WTC11 (cell line): ENCODE measurements at places on chromosomes 11 and 22. TPM values are rescaled to one million over a fixed set of nuclear protein-coding genes. Genes with fewer than 3 reads are reported as not detected.

DNA sequence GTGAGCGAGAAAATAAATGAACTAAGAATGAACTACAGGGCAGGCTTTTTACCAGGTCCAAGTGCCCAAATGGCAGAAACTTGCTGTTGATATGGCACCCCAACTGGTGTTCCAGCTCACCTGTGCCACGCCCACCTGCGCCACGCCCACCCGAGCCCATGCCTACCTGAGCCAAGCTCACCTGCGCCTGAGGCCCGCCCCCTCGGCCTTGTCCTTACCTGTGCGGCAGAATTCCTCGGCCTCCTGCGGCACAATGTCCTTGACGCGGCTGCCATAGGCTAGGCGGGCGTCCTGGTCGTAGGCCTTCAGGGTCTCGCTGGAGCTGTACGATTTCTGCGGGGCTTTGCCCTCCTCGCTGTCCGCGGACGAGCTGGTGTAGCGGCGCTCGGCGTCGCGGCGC is 371.3 kb downstream of the TENM4 start:
- no peak for DNase-seq

- DNase-seq, result no peak
Observed at GRCh38 chr11:98955551-98955950, 65.2 kb upstream of the CNTN5 start.

DNA sequence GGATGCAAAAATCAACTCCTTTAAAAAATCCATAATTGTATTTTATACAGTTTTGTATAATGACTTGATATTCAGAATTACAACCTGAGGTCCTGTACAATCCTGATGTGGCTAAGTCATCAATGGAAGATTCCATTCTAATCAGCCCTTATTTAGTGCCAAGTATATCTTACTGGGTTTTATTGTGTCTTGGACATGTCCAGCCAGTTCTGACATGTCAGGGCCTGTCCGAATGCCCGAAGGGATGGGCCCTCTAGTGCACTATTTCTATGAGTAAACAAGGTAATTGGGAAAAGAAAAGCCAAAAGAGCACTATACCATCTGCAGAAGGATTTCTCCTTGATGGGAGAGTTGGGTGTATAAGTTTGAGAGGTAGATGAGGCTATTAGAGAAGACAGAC is 412.9 kb downstream of the METTL15 start:
- no peak for DNase-seq

RPS19BP1 gene
- total RNA-seq, result 88.9 to 102 TPM (median 89.0 TPM) in 3 replicates

SEPTIN3 gene
- total RNA-seq, result 19.5 to 25.3 TPM (median 24.0 TPM) in 3 replicates

DNA sequence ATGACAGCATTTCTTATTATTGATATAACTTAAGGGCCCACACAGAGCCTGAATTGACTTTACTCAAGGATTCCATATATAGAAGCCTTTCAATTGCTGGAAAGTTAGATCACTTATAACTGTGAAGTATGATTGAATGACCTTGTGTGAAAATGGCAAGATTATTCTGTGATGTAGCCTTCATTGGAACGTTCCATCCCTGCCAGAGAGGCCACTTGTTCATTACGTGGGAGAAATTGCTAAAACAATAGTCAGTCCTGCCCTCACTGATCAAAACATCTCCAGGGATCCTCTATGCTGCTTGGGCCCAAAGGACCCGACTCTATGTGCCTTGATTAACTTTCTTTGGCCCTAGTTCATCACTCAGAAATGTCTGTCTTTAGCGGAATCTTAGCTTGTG is 159.5 kb upstream of the BLID start:
- no peak for DNase-seq

- DNase-seq, result no peak
Observed at GRCh38 chr22:22584722-22585121, 25.7 kb upstream of the PRAME start.

GRCh38 chr22:28920757-28921584 is 37.6 kb downstream of the ZNRF3 start:
- DNase-seq, result no peak

- DNase-seq, result peak; percentile 6
Observed at GRCh38 chr11:69894648-69895047, 75.4 kb upstream of the FGF3 start.

WNT7B gene
- total RNA-seq, result 0.18 to 0.33 TPM (median 0.23 TPM) in 3 replicates

GRCh38 chr22:37033605-37034430 is 14.3 kb downstream of the MPST start:
- DNase-seq, result no peak

GRCh38 chr11:198236-198806 is 5.4 kb downstream of the SCGB1C1 start:
- no peak for DNase-seq

GRCh38 chr11:117601006-117601708 is 195.9 kb downstream of the DSCAML1 start:
- no peak for DNase-seq

- DNase-seq, result no peak
Observed at GRCh38 chr11:65541093-65541982, 16.5 kb downstream of the SCYL1 start.

GRCh38 chr11:122850076-122850631 is 11.9 kb downstream of the CRTAM start:
- DNase-seq, result no peak

- DNase-seq, result no peak
Observed at GRCh38 chr11:5665051-5665570, 19.8 kb downstream of the TRIM5 start.

OR51B4 gene
- not detected in 3 replicates for total RNA-seq

DNA sequence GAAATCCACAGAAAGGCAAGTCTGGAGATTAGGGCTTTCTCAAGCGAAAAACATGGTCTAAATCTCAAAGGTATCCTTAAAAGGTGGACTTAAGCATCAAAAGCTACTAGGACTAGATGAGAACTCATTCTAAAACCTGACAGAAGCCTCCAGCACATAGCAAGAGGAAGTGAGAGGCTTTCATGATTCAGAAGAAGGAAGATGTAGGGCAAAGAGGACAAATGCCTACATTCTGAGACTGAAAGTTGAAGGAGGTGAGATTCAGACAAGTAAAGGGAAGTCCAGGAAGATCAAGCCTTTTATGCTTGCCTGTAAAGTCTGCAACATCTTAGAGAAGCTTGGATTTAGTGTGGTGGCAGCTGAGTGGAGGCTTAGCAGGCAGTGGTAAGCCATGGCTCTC is 98.9 kb downstream of the PGR start:
- DNase-seq, result no peak

OR51B5 gene
- total RNA-seq, result 0.26 to 0.37 TPM in 2 of 3 replicates, not detected in the other

DNA sequence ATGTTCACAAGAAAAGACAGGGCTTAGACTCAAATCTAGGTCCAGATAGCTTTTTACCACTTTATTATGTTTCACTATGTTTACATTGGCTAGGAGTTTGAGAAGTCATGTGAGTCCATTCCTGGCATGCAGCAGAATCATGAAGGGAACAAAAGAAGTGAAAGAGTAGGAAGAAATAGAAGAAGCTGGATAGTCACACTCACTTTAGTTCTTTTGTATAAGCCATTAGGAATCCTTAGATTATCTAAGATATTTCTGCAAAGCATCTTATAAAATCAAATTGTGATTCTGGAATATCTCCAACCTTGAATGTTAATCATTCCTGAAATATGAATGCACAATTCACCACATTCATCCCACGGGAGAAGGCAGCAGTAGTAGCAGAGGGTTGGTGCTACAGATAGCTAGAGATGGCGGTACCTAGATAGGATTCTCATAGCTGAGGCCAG is 31.9 kb downstream of the MAML2 start:
- DNase-seq, result no peak

SHANK2 gene
- 57.5 to 69.3 TPM (median 64.8 TPM) in 3 replicates for total RNA-seq

DNA sequence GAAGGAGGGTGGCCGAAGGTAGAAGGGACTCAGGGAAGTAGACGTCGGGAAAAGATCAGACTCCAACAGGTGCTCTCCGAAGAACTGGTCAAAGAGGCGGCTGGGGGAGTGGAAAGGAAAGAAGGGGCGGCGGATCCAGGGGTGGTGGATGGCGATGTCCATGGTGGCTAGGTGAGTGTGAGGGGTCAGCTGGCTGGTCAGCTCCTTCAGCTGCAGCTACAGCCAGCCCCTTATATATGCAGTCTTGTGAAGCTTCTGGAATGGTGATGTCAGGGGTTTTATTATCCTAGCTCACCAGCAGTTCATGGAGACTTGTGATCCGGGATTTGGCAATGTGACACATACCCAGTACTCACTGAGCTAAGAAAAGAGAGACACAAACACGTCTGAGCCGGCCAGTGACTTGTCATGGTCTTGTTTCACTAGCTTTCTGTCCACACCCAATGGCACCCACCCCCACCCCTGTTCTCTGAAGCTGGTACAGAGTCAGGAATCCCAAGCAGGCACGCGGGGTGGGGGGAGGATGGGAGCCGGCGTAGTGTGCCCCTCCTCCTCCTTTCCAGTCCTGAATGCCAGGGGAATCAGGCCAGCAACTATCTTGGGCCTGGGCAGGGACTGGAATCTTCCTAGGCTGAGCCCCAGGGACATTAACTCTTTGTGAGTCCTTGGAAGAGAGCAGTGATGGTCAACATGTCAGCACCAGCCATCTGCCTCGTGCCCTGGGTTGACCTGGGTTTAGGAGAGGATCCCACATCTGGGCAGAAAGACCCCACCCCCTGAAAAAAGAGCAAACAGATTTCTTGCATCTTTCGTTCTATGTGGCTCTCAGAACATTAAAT is at the start of gene CRYAB:
Gene CRYAB, minus strand, starts transcription at position 208 of the 839 bp plus-strand sequence. Its CDS starts 46 bp downstream, at position 162.
- DNase-seq, result no peak

GRCh38 chr11:108565653-108566052 is 27.9 kb downstream of the EXPH5 start:
- no peak for DNase-seq

DNA sequence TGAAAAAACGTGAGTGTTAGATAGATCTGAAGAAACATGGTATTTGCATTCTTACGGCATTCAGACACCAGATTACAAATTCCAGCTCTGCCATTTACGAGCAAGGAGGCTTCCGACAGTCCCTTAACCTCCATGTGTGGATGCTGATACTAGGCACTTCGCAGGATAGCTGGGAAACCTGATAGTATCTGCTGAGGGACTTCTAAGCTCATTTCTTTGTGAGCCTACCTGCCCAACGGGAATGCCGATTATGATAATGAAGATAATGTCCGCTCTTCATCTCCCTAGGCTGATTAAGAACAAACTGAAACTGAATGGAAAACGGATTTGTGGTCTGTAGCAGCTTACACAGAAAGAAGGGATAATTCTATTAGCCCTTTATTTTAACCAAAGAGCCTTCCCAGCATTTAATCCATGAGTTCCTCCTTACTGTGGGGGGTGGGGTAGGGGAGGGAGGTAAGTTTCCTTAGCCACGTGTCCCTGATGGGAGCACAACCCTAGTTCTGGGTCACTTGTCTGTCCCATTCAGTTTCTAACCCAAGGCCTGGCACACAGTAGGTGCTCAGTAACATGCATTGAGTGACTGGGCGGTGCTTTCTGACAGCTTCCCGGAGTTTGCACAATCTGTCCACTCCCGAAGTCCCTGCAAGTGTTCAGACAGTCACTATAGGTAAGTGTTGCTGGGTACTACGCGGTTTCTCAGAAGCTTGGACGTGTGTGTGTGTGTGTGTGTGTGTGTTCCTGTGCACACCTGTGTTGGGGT is 39.2 kb downstream of the CD6 start:
- DNase-seq, result no peak

OR6M1 gene
- not detected in 3 replicates for total RNA-seq

DNA sequence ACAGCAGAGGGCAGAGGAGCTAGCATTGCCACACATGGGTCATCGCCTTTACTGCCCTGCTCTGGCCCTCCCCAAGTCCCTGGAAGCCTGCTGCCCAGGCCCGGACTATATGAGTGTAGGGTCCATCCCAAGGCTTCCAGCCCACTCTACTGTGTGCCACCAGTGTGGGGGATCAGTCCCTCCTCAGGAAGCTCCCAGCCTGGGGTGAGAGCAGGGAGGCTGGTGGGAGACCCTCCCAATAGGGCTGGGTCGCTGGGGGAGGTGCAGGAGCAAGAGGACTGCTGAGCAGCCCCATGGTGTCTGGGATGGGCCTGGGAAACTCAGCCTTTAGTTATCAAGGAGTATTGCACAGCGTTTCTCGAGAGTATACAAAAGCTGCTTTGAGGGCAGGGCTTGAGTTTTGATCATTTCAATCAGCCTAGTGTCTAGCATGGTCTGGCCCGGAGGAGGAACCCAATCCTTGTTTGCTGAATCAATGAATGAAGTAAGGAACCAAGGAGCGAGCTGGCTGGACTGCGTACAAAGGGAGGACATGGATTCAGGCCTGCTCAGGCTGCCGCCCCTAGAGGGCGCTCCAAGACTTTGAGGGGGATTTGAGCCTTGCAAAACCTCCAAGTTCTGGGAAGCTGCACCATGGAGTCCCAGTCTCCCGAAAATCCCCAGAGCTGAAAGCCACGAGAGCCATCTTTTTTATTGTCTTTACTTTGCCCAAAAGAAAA is 89.0 kb upstream of the PARVA start:
- DNase-seq, result peak; percentile 95

DNA sequence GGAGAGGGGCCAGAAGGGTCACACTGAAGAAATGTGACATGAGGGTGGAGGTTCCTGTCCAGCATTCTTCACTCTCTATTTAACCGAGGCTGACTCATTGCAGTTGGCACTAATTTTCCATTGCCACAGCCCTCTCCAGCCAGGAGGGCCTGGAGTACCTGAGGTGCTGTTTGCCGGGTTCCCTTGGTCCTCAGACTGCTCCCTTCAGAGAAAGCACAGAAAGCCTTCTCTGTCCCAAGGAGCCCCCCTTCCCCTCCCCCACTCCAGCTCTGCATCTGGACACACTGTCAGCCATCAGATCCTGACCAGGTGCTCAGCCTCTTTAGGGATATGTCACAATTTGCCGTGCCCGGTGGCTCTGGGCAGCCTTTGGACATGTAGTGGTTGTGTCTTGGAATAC is 3.2 kb upstream of the C11orf91 start:
- no peak for DNase-seq

GRCh38 chr11:2204361-2205213 is 33.0 kb upstream of the TH start:
- DNase-seq, result peak; percentile 7

- DNase-seq, result no peak
Observed at GRCh38 chr11:35426351-35426750, 7.0 kb upstream of the SLC1A2 start.

GRCh38 chr11:83069441-83070043 is 2.2 kb downstream of the RAB30 start:
- DNase-seq, result no peak

DEUP1 gene
- total RNA-seq, result 0.16 to 0.53 TPM (median 0.44 TPM) in 3 replicates

GRCh38 chr22:36538529-36538928 is 9.6 kb upstream of the EIF3D start:
- no peak for DNase-seq

GRCh38 chr11:45939836-45940235 is 17.4 kb downstream of the LARGE2 start:
- no peak for DNase-seq

SLC5A4 gene
- total RNA-seq, result 0.09 to 0.37 TPM (median 0.22 TPM) in 3 replicates

GRCh38 chr22:43241138-43241597 is 54.2 kb upstream of the TTLL12 start:
- no peak for DNase-seq

MPST gene
- 86.6 to 101 TPM (median 98.7 TPM) in 3 replicates for total RNA-seq

HORMAD2 gene
- total RNA-seq, result not detected in 3 replicates

C11orf52 gene
- total RNA-seq, result 2.1 to 4.2 TPM (median 3.0 TPM) in 3 replicates

RRAS2 gene
- total RNA-seq, result 161 to 164 TPM (median 164 TPM) in 3 replicates

GRCh38 chr22:29268511-29269229 is 602 bp downstream of the EWSR1 start:
- peak; percentile 61 for DNase-seq

- DNase-seq, result no peak
Observed at GRCh38 chr22:39244136-39244495, 666 bp downstream of the PDGFB start.

ALDH3B1 gene
- 0.30 to 0.53 TPM (median 0.46 TPM) in 3 replicates for total RNA-seq
